Stimulated activated CD4-positive, alpha-beta T cell treated with anti-CD3 and anti-CD28 coated beads, Interleukin-2, amount 100 ng/mL, for 24 hours (primary cell): ENCODE measurements at places on chromosomes 4 and X.

DNA sequence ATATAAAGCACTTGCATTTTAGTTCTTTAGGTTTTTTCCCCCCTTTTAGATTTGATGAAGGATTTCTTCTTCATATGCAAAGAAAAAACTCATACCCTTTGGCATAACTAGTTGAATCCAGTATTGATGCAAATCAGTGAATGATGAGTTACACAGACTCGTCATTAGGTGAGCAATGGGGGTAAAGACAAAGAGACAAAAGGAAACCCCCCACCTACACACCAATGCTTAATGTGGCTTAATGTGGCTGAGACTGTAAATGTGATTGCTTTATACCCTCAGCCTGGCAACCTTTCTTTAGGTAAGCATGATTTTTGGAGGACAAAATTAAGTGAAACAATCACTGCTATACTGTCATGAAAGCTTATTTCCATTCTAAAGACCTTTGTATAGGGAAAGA lies 39.5 kb downstream of the CD40LG start:
- DNase-seq: peak; percentile 64

DNA sequence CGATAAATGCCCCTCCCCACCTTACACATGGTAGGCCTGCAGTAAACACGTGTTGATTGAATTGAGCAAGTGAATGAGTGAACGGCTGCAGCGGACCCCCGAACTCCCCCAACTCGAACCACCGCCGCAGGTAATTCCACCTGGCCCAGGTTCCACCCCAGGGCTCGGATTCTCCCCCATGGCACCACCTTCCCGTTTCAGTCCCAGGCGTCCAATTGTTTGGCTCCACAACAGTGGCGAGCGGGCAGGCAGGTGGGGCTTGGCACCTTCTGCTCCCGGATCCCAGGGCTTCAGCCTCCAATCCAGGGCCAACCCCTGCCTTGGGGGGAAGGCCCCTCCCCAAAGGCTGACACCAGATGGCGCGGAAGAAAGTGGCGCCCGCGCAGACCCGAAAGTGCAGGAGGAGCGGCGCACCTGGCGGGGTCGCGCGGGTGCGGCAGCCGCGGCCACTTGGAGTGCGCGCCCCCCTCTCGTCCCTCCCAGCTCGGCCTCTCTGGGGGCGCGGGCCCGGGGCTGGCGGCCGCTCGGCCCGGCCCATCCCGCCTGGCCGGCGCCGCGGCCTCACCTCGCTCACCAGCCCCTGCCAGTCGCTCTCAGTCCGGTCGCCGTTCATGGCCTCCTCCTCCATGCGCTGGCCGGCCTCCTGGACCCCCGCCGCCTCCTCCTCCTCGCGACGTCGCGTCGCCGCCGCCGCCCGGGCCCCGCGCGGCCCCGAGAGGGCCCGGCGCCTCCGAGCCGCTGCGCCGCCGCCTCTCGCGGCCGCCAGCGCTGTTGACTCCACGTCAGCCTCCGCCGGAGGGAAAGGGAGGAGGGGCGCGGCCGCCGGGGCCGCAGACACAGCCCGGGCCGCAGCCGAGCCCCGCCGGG lies at the start of gene CCDC149:
Gene CCDC149 (minus strand): TSS at position 791 of the 867 bp plus-strand sequence. CDS start 178 bp downstream, at position 613.
- DNase-seq: no peak

GRCh38 chr4:129208481-129208880 lies 112.5 kb downstream of the C4orf33 start:
- DNase-seq: no peak

DNA sequence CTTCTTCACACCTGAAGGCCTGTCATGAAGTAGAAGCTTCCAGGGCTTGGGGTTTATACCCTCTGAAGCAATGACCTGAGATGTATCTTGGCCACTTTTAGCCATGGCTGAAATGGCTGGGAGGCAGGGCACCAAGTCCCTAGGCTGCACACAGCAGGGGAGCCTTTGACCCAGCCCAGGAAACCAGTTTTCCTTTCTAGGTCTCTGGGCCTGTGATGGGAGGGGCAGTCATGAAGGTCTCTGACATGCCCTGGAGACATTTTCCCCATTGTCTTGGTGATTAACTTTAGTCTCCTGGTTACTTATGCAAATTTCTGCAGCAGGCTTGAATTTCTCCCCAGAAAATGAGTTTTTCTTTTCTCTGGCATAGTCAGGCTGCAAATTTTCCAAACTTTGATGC lies 511.0 kb upstream of the KLHL4 start:
- no peak for DNase-seq

DNA sequence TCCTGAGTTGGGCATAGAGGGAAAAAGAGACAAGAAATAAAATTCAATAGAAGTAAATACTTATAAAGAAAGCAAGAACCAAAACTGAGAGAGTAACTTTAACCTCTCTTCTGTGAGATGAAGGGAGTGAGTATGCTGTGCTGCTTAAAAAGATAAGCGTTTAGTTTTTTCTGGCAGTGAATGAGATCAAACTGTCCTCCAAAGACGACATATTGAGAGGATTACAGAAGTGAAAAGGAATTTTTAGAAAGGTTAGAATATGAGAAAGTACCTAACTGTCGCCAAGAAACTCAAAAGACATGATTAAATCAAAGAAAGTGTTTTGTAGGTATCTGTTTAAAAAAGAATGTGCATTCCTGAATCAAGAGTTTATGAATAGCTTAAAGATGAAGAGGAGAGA lies 16.0 kb downstream of the GAB1 start:
- no peak for DNase-seq

GRCh38 chrX:107154787-107155620 lies 36.4 kb upstream of the RBM41 start:
- peak; percentile 9 for DNase-seq

GRCh38 chr4:81769244-81769643 lies 297.5 kb upstream of the RASGEF1B start:
- DNase-seq: no peak
